ENCODE measurements at places on chromosomes 1 and 21.

DNA sequence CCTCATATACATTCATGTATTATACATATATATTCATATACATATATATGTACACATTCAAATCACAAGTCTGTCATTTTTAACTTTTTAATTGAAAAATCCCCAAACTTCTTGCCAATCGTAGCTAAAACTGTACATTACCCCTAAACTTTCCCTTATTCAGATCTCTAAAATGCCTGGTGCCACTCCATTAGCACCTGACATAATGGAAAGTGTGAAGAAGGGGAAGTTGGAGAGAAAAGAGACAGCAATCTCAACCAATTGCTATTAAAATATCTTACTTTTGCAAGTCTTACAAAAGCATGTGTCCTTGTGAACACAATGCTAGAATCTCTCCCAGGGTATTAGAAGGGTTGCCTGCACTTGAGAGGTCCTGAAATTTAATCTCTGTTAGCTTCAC is 22.7 kb upstream of the PRKACB start:
- no peak for DNase-seq

GRCh38 chr1:207670997-207671396 is 26.1 kb downstream of the CR1L start:
- no peak for DNase-seq

GRCh38 chr1:203187304-203187685 is 791 bp upstream of the CHI3L1 start:
- no peak for DNase-seq

- DNase-seq, result no peak
Measured at GRCh38 chr1:229487181-229487580, 21.0 kb downstream of the NUP133 start.

DNA sequence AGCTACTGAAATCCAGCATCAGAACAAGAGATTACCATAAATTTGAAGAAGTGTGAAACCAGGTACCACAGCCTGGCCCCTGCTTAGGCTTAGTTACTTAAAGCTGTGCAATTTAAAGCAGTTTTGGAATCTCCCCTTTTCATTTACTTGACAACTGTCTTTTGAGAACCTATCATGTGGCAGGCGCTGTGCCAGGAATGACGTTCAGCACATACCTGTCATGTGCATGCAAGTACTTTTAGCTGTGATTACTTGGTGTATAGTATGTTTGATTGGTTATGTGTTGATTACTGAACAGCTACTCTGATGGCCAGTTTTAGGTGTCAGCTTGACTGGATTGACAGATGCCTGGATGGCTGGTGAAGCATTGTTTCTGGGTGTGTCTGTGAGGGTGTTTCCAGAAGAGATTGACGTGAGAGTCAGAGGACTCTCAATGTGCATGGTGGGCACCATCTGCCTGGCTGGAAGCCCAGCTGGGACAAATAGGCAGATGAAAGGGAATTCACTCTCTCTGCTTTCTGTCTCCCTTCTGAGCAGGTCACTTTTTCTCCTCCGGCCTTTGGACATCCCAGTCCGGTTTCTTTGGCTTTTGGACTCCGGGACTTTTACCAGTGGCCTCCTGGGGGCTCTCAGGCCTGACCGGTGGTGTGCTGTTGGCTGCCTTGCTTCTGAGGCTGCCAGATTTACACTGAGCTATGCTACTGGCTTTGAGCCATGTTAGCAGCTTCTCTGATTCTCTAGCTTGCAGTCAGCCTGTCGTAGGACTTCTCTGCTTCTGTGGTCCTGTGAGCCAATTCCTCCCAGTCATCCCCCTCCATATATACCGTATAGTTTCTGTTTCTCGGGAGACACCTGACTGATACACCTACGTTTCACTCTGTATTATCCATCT is 178.0 kb downstream of the RYR2 start:
- DNase-seq, result no peak

DNA sequence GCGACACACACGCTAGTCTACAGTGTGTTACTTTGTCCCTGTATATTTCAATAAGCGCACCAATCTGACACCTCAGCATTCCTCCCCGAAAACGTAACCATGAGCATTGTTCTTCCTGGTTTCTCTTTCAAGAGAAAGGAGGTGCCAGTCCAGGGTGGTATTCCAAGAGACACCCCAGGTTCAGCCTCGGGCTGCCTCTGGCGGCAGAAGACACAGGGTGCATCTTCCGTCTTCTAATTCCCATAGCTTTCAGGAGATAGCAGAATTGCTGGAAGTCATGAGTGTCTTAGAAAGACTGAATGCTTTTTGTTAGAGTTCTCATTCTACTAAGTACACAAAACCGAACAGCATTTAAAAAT is 15.9 kb upstream of the RGS8 start:
- DNase-seq, result no peak

Measured in NCI-H2029 (cell line).